ENCODE measurements at places on chromosomes 3 and 15. TPM values are rescaled to one million over a fixed set of nuclear protein-coding genes. Genes with fewer than 3 reads are reported as not detected.

DNA sequence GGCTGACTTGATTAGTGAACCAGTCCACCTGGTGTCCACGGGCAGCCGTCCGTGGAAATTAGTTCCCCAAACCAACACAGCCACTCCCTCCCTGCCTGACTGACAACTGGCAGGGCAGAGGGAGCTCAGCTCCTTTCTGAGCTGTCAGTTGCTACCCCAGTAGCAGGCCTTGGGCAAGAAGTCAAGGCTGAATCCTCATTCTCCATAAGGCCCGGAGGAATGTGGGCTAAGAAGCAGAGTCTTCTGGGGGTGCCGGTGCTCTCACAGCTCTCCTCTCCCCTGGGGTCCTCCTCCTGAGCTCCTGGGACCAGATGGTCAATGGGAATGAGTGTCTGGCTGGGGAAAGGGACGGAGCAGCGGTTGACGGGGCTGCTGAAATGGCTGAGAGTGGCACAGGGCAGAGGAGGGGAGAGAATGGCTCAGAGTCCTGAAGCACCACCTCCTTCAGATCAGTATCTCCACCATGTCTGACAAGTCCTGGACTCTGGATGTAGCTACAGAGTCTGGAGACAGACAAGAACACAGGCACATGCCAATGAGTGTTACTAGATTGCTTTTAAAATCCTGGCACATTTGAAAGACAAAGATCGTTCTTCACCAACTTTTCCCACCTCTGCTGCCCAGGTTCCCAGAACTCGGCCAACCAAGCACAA lies 16.9 kb downstream of the AMOTL2 start:
- H3K4me3 ChIP-seq, result no peak overlapping the region
- no peak for DNase-seq
- no peaks in the 10 kb centered on the region for H3K36me3 ChIP-seq
- H3K27me3 ChIP-seq, result peaks cover 10% of the 10 kb centered on the region
- no peaks in the 10 kb centered on the region for H3K4me1 ChIP-seq

GRCh38 chr15:60423537-60423936 lies 25.8 kb upstream of the ANXA2 start:
- no peaks in the 10 kb centered on the region for H3K27me3 ChIP-seq
- H3K36me3 ChIP-seq, result no peaks in the 10 kb centered on the region
- H3K4me1 ChIP-seq, result no peaks in the 10 kb centered on the region
- H3K4me3 ChIP-seq, result no peak overlapping the region
- no peak overlapping the region for H3K27ac ChIP-seq

BTLA gene
- 11.5 TPM for total RNA-seq

NEO1 gene
- 5.0 TPM for total RNA-seq

ABI3BP gene
- 0.18 TPM for total RNA-seq

Data from T-cell (primary cell).